Activated CD4-positive, alpha-beta T cell treated with anti-CD3 and anti-CD28 coated beads, Interleukin-2, amount 50 U/mL, for 24 hours (primary cell): ENCODE measurements at places on chromosomes 11 and 22.

DNA sequence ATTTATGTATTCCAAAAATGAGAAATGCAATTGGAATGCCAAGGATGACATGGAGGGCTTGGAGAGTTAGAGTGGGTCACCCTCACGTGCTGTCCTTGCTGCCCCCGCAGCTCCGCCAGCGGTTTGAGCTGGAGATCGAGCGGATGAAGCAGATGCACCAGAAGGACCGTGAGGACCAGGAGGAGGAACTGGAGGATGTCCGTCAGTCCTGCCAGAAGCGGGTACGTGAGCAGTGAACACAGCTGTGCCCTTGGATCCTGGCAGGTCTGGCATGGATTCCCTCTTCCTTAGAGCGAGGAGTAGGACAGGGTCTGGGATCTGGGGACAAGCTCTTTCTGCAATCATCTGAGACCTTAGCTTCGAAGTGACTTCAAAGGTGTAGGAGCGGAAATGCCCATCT lies 166.2 kb downstream of the MYO18B start:
- DNase-seq, result no peak

GRCh38 chr11:134815404-134815803 lies 403.4 kb upstream of the B3GAT1 start:
- DNase-seq, result no peak

DNA sequence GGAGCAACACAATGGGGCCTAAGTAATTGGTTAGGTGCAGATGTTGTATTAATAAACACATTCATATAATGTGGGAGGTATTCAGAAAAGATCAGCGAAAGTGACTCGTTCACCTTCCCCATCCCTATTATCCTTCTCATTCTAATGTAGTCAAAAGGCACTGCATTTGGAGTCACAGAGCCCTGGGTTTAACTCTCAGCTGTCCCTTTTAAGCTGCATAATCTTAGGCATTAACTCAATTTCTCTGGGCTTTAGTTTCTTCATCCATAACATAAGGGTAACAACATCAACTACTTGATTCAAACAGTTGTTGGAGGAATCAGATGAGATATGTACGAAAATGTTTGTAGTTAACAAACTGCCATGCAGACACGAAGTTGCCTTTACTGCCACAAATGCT lies 187.6 kb upstream of the PITPNB start:
- no peak for DNase-seq

DNA sequence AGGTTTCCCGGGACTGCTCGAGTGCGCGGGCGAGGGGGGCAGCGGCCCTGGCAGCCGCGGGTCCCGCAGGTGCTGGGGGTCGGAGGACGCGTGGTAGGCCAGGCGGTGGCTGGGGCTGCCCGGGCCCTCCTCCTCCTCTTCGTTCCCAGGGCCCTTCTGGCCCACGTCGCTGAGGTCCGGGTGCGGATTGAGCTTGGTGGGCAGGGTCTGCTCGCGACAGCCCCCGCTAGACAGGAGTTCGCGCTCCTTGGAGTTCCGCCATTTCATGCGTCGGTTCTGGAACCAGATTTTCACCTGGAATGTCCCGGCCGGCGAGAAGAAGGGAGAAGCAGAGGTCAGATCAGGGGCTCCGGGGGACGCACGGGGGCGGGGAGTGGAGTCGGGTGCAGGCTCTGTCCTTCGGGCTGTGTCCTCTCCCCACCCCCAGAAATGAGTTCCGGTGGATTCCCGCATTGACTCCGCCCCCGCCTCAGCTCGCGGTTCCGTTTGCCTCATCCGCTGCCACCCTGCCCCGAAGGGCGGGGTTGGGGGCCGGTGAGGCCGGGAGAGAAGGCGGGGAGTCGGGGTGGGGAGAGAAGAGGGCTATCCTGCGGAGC lies 3.9 kb downstream of the DBX1 start:
- no peak for DNase-seq

GRCh38 chr11:101960231-101960630 lies 43.9 kb upstream of the ANGPTL5 start:
- DNase-seq, result no peak

DNA sequence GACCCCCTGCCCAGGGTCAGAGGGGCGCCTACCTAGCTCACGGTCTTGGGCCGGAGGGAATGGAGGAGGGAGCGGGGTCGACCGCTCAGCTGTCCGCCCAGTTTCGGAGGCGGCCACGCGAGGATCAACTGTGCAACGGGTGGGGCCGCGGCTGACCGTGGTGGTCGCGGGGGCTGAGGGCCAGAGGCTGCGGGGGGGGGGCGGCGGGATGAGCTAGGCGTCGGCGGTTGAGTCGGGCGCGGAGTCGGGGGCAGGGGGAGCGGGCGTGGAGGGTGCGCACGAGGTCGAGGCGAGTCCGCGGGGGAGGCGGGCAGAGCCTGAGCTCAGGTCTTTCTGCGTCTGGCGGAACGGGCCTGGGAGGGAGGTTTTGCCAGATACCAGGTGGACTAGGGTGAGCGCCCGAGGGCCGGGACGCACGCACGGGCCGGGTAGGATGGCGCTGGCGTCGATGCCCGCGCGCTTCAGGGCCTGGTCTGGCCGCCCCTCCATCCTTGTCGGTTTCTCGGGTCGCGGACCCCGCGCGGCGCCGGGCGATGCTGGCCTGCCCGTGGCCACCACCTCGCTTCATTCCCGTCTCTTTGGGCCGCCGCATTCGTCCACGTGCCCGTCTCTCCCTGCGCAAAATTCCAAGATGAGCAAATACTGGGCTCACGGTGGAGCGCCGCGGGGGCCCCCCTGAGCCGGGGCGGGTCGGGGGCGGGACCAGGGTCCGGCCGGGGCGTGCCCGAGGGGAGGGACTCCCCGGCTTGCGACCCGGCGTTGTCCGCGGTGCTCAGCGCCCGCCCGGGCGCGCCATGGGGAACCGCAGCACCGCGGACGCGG lies at the start of gene DRD4:
Gene DRD4, plus strand, starts transcription at position 759 of the 822 bp plus-strand sequence. Its CDS starts 36 bp downstream, at position 795.
- DNase-seq, result no peak

GRCh38 chr22:29948385-29948769 lies 65.4 kb downstream of the MTMR3 start:
- DNase-seq, result no peak

GRCh38 chr11:10618490-10618889 lies 50.0 kb upstream of the LYVE1 start:
- DNase-seq, result no peak

DNA sequence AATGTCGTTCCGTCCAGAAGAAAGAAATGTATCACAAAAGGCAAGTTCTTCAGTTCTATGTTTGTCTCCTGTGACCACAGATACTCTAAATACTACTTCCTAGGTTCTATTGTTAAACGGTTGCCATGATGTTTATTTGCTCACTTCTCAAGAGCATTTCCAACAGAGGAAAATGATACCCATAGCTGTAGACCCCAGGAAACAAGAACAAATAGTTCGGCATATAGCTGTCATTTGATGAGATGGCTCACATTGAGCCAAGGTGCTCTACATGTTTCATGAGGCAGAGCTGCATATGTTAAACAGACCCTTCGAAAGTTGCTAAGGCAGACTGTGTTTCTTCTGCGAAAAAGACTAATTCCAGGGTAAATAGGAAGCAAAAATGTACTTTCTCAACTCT lies 15.4 kb upstream of the ANGPTL5 start:
- DNase-seq, result no peak

DNA sequence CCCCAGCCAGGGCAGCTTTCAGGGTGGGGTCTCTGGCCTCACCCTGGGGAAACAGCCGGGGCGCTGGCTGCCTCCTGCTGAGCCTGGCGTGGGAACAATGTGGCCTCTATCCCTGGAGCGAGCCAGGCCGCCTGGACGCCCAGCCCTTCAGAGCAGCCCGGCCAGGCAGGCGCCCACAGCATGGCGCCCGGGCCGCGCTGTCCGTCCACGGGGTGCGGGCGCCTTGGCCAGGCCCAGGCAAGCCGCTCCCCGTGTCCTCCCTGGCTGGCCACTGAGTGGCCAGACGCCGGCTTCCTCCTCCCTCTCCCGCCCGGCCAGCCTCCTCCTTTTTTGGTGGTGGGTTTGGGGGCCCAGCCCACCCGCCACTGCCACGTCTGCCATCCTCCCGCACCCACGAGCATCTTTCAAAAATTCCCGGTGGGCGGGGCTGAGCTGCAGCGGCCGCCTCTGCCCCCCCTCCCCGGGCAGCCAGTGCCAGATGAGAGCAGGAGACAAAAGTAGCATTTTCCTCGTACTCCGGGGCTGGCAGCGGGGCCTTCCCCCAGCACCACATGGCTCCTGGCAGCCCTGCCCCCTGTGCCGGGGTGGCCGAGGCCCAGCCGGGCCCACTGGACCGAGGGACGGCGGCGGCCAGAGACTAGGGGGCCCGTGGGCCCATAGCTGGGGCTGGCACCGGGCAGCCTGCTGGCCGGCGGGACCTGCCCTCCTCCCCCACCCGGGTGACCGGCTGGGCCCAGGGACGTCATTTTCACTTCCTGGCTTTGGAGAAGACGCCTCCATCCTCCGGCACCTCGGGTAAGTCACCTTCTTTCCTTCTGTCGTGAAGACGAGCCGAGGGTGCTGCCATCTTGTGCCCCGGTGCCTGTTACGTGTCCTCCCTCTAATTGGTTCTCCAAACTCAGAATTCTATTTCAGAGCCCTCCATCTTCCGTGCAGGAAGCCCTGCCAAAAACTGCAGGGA lies 70.2 kb upstream of the PPARA start:
- DNase-seq, result no peak

- no peak for DNase-seq
Observed at GRCh38 chr11:102762361-102762767, 18.1 kb downstream of the MMP10 start.

- DNase-seq, result no peak
Observed at GRCh38 chr22:39230261-39231196, 14.3 kb downstream of the PDGFB start.

DNA sequence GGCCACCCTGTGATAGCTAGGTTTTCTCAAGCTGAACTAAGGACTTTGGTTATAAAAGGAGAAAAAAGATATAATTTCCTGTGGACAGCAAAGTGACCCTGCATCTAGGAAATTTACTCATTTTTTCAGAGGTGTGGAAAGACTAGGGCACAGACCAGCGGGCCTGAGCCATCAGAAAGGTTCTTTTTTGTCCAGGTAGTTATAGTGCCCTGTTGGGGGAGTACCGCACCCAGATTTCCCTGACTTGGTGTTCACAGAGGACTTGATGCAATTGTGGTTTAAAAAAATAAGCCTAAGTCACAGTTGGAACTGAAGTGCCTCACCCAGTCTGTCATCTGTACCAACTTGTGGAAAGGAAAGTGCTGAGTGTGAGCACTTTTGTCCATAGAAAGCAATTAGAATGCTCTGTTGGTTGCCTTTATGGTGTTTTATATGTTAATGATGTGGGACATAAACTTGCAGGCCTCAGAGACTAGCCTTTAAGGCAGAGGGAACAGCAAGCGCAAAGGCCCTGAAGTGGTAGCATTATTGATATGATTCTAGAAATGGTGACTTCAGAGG lies 3.1 kb downstream of the SYT9 start:
- DNase-seq, result no peak

DNA sequence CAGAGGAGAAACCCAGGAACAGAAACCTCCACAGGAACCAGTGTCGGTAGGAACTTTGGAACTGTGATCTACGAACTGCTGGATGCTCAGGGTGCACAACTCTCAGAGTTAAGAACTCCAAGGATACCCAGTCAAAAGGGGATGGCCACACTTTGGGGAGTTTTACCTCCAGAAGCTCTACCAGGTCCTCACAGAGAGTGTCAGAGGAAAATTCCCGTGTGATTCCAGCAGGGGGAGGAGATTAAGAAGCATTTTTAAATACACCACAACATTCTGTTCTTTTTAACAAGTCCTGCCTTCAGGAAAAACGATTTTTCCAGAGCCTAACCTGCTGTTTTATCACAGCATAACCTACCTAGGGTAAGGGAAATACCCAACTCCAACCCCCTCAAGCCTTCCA lies 104.0 kb downstream of the SOX6 start:
- no peak for DNase-seq

DNA sequence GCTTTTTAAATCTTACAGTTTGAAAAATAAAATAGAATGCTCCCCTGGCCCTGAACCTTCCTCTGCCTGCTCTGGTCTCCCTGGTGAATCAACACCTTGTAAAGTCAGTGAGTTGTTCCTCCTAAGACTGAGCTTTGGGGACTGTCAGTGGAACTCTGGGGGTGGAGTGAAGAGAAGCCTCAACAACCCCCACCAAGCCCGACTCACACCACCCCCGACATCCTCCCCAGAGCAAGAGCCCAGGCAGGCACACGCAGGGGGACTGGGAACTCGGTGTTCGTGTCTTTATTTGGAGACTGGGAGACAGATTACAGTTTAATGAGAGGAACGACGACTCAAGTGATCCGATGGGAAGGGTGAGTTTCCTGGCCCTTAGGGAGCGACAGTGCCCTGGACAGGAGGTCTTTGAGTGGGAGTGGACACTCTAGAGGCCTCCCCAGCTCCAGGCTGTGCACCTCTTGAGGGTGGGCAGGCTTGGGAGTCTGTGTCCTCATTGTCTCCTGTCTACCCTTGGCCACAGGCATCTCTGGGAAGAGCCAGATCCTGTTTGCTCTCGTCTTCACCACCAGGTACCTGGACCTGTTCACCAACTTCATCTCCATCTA lies 6.2 kb downstream of the KDELR3 start:
- no peak for DNase-seq

GRCh38 chr11:88631497-88631896 lies 294.0 kb upstream of the CTSC start:
- no peak for DNase-seq

DNA sequence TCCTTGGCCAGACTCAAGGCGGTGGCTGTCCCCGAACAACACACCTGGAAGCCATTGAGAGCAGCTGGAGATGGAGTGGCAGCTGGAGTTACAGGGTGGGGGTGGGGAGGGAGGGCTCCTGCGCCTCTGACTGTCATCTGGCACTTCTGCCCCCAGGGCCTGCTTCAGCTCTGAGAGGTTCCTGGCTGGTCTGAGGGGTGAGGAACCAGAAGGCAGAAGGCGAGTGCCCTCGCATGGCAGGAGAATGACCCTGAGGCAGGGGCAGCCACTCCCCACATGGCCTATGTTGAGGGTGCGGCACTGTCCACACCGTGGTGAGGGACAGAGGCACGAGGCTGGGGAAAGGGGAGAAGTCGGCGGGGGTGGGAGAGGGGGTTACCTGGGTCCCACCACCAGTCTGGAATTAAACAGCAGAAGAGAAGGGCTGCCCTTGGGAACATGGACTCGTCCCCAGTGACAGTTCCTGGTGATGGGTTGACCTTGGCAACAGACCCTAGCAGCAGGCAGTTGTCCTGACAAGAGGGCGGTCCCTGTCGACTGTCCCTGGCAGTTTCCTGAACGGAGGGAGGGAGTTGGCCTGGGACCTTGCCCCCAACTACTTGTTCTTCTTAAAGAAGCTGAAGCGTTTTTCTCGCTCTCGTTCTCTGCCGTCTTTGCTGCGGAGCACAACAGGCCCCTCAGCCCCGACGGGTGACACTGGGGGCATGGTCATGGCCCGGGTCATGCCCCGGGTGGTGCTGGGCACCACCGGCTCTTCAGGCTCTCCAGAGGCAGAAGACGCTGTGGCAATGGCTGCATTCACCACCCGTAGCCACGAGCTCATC lies 7.8 kb upstream of the RBM4B start:
- no peak for DNase-seq

- DNase-seq, result no peak
Observed at GRCh38 chr22:41028841-41029240, 63.6 kb upstream of the EP300 start.

GRCh38 chr11:4514196-4514595 lies 30.8 kb upstream of the OR52M1 start:
- no peak for DNase-seq

DNA sequence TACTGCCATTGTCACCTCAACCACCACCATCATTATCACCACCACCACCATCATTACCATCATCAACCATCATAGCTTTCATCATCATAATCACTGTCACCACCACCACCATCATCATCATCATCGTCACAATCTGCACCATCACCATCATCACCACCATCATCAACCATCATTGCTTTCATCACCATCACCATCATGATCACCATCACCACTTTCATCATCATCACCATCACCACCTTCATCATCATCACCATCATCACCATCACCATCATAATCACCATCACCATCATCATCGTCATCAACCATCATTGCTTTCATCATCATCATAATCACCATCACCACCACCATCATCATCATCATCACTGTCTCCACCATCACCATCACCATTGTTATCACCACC lies 8.7 kb upstream of the OSBPL5 start:
- no peak for DNase-seq
